PC-9 (cell line): ENCODE measurements at places on chromosomes 6 and 20. TPM values are rescaled to one million over a fixed set of nuclear protein-coding genes. Genes with fewer than 3 reads are reported as not detected.

GCM1 gene
- 0.13 TPM in 2 replicates for total RNA-seq

ME1 gene
- total RNA-seq = 82.0 and 111 TPM in 2 replicates

SIRPB1 gene
- total RNA-seq = 4.1 and 7.6 TPM in 2 replicates

PBX2 gene
- 88.2 and 89.3 TPM in 2 replicates for total RNA-seq

TAGAP gene
- total RNA-seq = 0.23 TPM in 1 of 2 replicates, not detected in the other

RRAGD gene
- total RNA-seq = 0.18 TPM in 1 of 2 replicates, not detected in the other

LINC00237 gene
- not detected in 2 replicates for total RNA-seq

BACH2 gene
- 2.3 and 4.2 TPM in 2 replicates for total RNA-seq
